ENCODE measurements at places on chromosomes 16 and 17.

DNA sequence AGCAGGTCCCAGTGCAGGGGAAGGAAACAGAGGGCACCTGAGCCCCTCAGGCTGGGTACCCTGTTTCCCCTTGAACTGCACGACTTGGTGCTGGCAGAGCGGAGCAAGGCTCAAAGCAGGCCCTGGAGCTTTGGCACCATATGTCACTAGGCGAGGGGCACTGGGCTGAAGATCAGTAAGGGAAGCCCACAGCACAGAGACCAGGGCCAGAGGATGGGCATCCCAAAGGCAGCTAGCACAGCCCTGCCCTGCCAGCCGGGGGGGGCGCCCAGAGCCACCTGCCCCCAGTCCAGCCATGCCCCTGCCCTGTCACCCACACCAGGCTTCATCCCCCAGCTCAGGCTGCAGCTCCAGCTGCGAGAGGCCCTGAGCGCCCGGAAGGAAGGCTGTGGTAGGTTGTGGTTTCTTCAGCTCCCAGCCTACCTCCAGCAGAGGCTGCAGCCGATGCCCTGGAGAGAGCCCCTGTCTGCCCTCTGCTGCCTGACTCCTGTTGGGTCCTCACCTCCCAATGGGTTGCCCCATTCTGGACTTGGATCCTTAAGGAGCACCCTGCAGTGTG is 10.9 kb downstream of the NHERF1 start:
- DNase-seq: no peak

- no peak for DNase-seq
These were observed 40.0 kb downstream of the MRPS23 start for GRCh38 chr17:57809879-57810278.

DNA sequence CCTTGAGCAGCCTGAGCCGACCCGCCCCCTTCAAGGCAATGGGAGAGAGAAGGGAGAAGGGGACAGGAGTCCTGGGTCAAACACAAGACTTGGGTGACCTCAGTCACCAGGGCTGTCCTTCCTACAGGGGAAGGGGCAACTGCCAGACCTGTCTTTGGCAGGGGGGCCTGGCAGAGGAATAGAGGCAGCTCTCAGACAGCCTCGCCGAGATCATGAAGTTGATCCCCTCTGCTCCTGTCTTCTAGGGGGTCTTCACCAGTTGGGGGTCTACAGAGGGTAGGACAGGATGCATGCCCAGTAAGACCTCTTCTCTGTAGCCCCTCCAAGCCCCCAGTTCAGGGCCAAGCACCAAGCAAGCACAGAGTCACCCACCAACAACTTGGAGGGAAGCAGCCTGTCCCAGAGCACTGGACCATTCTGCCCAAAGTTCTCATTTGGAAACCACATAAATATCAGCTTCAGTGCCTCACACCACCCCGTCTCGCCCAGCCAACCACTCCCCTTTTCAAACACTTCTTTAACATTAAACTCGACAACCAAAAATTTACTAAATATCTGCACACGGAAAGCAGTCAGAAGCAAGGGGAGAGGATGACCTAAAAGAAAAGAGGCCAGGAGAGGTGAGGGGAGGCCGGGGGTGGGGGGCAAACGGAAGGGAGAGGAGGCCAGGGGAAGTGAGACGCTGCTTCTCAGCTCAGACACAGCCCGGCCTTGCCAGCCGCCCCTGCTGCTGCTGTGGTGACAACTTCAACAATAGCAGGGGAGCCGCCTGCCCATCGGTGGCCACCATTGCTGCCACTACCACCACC is 7.7 kb downstream of the DOK4 start:
- DNase-seq: no peak

GRCh38 chr17:47888293-47888692 is 7.7 kb upstream of the SP2 start:
- no peak for DNase-seq

DNA sequence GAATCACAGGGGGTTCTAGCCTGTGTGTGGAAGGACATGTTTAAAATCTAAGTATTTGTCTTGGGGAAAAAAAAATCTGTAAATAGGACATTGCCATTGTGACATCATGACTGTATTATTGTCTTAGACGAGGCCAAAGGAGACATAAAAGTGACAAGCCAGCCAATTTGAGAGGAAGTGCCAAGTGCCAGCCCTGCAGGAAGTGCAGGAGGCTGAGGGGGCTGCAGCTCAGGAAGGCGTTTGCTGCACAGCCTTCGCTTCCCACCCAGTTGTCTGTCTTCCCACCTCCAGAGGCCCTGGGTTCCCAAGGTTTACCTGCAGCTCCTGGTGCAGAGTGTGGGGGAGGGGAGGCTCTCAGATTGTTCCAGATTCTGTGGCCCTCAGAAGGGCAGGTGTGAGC is 1.3 kb downstream of the ADCY7 start:
- no peak for DNase-seq

DNA sequence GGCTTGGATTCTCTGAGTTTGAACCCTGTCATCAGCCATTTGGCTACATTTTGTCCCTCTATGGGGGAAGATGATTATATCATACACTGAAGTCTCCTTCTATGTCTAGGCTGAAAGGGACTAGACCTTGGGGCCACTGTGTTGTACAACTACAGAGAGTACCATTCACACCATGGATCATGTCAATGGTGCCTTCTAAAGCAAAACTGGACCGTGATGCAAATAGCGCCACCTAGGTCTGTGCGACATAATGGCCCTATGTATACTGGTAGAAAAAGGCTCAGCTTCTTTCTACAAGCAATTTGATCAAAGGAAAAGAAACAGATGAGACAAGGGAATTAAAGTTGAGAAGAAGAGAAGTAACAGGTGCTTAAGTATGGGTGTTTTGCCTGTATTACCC is 100.7 kb downstream of the LYRM1 start:
- DNase-seq: no peak

DNA sequence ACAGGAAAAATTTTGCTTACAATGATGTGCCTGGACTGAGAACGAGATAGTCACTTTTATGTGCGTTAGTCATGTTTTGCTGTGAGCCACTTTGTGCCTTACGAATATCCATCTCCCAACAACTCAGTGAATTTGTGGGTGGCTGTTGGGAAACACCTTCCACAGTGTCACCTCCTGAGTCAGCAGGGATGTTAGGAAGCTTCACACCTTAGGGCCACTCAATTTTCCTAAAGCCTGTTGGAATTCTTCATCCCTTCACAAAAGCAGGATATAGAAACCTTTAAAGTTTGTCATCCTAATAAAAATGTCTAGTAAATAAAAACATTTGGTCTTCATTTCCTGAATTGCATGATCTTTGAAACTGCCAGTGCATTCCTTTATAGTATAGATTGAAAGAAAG is 4.3 kb upstream of the KRTAP3-1 start:
- no peak for DNase-seq

- no peak for DNase-seq
These were observed 359.6 kb upstream of the CCL2 start for GRCh38 chr17:33895491-33895890.

- DNase-seq: no peak
These were observed 7.3 kb upstream of the SMPD3 start for GRCh38 chr16:68455631-68456030.

DNA sequence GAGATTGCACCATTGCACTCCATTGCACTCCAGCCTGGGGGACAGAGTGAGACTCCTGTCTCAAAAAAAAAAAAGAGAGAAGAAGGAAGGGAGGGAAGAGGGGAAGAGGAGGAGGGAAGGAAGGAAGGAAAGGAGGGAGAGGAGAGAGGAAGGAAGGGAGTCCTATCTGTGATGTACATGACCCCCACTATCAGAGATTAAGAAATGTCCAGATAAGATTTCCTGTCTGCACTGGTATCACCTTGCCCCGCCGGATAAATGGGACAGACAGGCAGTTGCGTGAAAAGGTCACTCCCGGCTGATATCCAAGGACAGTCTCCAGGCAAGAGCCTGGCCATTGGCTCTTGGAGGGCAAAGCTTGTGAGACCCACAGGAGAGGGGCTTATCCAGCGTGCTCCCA is 5.2 kb upstream of the ZFPM1 start:
- DNase-seq: no peak

DNA sequence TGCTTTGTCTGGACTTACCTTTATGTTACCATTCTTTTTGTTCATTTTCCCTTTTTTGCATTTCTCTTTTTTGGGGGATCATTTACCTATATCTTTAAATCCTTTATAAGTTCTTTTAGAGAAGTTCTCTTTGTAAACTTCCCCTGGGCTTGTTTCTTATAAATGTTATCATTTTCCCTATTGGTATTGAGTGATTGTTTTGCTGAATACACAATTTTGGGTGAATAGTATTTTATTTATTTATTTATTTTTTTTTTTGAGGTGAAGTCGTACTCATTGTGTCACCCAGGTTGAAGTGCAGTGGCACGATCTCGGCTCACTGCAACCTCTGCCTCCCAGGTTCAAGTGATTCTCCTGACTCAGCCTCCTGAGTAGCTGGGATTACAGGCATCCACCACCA is 18.4 kb downstream of the TBX21 start:
- DNase-seq: no peak

- no peak for DNase-seq
These were observed 30.4 kb upstream of the SSTR5 start for GRCh38 chr16:1042049-1042744.

- no peak for DNase-seq
These were observed 42.4 kb downstream of the TOM1L2 start for GRCh38 chr17:17929655-17930380.

DNA sequence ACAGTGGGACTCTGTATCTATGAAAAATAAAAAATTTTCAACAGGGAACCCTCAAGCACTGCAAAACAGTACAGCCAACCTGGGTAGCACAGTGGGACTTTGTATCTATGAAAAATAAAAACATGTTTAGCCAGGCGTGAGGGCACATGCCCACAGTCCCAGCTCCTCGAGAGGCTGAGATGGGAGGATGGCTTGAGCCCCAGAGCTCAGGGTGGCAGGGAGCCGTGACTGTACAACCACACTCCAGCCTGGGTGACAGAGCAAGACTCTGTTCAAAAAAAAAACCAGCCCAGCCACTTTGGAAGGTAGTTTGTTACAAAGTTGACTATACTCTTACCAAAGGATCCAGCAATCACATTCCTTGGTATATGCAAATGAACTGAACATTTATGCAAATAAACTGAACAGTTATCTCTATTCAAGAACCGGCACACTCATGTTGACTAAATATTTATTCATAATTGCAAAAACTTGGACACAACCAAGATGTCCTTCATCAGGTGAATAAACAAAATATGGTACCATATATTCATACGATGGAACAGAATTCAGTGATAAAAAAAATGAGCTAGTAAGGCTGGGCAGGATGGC is 5.2 kb downstream of the RPH3AL start:
- no peak for DNase-seq

DNA sequence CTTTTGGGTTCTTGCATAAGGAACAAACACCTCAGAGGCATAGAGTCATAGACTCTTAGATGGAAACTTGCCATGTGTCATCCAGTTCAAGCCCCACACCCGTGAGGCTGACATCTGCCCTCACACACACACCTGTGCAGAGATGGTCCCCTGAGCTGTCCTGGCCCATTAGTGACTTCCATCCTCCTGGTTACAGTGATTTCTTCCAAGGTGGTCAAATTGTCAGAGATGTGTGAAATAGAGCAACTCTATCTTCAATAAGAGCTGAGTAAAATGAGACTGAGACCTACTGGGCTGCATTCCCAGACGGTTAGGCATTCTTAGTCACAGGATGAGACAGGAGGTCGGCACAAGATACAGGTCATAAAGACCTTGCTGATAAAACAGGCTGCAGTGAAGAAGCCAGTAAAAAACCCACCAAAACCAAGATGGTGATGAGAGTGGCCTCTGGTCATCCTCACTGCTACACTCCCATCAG is 342.2 kb upstream of the TNRC6C start:
- DNase-seq: no peak

DNA sequence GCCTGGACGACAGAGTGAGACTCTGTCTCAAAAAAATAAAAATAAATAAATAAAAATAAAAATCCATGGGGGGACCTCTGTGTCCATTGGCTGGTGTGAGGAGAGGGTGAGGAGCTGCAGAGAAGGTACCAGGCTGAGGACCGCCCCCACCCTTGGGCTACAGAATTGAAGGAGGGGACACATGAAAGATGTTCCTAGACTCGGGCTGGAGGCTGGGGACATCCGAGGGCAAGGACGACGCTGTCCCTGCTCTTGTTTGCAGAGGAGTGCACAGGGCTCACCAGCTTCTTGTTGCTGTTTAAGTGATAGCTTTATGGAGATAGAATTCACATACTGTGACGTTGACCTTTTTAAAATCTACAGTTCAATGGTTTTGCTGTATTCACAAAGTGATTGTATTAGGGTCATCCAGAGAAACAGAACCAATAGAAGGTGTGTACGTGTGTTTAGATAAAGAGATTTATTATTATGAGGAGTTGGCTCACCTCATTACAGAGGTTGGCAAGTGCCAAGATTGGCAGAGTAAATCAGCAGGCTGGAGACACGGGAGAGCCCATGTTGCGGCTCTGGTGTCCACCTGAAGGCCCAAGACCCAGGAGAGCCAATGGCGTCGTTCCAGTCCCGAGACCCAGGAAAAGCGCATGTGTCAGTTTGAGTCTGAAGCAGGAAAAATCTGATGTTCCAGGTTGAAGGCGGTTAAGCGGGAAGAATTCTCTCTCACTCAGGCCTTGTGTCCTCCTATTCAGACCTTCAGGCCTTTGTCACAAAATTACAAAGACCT is 320.7 kb downstream of the SEC14L1 start:
- DNase-seq: no peak
